ENCODE measurements at places on chromosomes 3 and 15.
A peak's percentile ranks its signal among the peaks of the same experiment; 100 is the strongest.

- no peak for DNase-seq
Measured at GRCh38 chr3:18379647-18380046, 45.5 kb downstream of the SATB1 start.

DNA sequence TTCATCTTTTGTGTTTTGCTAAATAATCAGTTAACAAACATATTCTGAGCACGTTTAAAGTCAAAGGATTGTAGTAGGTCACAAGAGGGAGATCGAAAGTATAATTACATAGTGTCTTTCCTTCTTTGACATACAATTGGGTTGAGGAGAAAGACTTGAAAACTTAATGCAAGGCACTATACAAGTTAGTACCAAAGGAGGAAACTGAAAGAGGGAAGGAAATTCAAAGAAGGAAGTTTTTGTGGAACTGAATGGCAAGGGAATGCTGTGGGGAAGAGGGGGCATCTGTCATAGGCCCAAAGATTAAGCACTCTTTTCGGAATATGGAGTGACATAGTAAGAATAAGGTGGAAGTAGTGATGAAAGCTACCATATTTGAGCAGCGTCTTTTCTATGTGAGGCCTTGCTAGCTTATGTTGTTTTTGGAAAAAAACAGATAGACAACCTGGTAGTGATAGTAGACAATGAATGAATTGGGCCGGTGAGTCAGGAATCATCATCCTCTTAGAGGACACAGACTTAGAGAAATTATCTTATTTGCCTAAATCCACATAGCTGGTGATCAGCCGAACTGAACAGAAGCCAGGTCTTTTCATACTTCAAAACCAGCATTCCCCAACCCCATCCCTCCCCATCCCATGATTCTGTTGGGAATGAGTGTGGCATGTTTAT is 10.2 kb downstream of the MBNL1 start:
- DNase-seq, result no peak

DNA sequence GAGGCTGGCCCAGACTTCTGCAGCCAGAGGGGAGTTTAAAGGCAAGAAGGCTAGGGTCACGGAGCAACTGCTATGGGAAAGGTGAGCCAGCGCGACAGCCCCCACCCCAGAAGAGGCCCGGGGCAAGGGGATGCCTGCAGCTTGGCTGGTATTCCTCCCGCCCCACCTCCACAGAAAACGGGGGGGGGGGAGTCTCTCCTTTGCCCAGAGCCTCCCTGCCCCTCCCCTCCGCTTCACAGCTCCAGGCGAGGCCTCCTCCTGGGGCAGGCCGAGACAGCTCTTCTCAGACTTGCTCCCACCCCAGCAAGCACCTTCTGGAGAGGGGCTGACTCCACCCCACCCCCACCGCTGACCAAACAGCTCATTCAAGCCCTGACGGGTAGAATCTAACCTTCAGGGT is 13.4 kb downstream of the ANP32A start:
- DNase-seq, result no peak

GRCh38 chr3:106699122-106699521 is 678.1 kb upstream of the CCDC54 start:
- DNase-seq, result no peak

DNA sequence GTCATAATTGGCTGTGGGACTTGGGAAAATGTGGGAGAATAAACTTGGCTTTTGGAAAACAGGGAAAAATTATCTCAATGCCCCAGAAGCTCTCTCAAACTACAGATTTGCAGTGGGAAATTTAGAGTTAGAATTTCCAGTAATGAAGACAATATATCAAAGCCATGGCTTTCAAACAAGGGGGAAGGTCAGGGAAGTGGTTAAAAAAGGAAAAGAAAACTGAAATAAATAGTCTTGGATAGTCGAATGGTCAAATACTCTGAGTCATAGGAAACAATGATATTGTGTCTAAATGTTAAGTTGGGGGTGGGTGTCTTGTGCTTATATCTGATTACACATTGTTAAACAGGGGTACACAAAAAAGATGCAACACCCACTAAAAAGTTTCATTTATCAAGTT is 272.4 kb upstream of the COL8A1 start:
- no peak for DNase-seq

- no peak for DNase-seq
Measured at GRCh38 chr15:68502398-68502901, 70.5 kb upstream of the ITGA11 start.

- no peak for DNase-seq
Measured at GRCh38 chr3:58355179-58355578, 22.5 kb downstream of the PXK start.

GRCh38 chr3:10986592-10986991 is 6.0 kb upstream of the SLC6A1 start:
- no peak for DNase-seq

DNA sequence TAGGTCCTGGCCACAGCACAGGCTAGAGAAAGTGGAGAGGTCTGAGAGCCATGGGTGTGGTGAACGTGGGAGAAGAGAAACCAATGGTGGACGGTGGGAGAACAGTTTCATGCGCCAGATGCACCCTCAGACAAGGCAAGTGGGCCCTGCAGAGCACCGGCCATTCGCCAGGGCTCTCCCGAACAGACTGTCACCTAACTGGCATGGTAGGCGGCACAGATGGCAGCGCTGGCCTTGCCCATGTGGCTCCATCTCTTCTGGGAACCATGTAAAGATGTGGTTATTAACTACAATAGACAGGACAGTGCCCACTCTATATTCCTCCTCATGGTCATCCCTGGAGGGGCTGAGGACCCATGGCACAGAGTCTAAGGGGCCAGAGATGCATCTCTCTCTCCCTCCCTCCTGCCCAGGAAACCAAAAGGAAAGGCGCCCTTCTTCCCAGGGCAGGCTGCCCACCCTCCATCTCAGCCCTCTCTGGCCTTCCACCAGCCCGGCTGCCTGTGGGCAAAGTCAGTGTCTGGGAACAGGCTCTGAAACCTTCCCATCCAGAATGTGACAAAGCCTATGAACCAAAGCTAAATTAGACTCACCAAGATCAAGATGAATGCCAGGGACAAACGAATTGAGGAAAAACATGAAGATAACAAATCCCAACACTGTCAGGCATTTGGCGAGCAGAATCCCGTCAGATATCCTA is 147.8 kb downstream of the OCA2 start:
- no peak for DNase-seq

- no peak for DNase-seq
Measured at GRCh38 chr15:100100926-100101325, 240.8 kb downstream of the ADAMTS17 start.

DNA sequence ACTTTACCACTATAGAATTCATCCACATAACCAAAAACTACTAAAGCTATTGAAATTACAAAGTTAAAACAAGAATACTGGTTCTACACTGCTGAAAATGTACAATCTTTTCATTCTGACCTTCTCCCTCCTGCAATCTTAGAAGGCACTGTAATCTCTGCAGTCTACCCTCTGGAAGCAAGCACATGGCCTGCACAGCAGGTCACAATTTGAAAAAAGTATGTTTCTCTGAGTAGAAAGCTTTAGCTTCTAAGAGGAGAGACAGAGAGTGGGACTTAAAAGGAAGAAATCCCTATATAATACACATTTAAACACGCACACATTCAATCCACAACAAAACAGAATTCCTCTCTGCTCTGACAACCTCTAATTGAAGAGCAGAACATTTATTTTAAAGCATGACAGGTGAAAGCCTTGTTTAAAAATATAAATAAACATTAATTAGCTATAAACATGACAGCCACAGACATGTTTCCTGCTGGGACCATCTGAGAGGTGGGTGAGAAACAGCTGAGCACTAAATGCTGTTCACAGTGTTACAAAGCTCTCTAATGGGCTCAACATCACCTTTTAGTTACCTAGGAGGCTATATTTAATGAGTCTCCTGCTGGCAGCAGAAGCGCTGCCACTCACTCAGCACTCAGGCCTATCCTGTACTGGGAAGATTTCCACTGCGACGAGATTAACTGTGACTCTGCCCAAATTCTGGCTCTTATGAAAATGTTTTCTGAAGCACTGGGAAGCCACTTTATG is 447.4 kb downstream of the AGBL1 start:
- no peak for DNase-seq

DNA sequence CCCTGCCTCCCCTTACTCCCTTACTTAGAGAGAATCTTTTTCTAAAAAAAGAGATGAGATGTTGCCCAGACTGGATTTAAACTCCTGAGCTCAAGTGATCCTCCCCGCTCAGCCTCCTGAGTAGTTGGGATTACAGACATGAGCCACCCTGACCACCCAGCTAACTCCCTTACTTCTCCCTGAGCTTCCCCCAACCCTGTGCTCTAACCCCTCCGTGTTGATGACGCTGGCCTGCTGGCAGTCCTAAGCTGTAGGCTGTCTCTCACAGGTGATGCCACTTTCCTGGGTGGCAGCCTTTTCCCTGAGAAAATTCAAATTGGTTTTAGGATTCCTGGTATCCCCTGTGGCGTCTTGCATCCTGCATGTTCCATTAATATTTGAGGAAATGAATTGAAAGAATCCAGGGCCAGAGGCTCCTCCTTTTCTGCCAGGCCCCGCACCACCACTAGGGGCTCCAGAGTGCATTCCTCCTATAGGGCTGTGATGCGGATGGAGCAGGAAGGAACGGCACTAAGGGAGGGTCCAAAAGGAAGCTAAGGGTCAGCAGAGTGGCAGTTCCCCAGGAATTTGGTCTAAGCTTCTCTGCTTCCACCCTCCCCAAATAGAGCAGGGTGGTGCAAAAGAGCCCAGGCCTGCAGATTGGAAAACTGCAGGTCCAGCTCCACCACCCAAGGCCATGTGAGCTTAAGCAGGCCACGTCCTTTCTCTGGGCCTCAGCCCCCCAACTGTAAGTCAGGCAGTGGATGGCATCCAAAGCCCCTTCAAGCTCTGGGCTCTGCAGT is 101.1 kb downstream of the DAPK2 start:
- no peak for DNase-seq

DNA sequence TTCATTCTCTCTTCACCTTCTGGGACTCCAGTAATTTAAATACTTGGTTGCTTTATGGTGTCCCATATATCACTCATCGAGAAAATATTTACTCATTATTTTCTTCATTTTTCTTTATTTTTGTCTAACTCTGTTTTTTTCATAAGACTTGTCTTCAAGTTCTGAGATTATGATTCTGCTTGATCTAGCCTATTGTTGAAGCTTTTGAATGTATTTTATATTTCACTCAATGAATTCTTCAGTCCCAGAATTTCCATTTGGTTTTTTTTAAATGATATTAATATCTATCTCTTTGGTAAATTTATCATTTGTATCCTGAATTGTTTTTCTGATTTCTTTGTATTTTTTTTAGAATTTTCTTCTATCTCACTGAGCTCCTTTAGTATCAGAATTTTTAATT is 117.0 kb downstream of the LRRK1 start:
- DNase-seq, result no peak

GRCh38 chr15:101500865-101501551 is 11.5 kb upstream of the PCSK6 start:
- DNase-seq, result no peak

DNA sequence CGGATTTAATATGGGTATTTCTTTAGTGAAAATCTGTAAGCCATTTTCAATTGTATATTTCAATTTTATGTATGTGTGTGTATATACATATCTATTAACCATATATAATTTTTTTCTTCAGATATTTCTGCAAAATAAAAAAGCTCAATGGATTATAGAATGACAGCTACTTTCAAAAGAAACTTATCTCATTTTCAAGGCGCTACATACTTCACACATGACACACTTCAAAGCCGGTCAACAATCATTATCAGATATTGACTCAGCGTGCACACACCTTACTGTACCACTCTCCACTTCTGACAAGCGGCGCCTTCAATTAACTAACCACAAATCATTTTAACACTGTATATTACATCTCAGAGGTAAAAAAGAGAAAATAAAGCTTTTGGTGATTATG is 39.6 kb downstream of the ATP13A3 start:
- DNase-seq, result no peak

- no peak for DNase-seq
Measured at GRCh38 chr3:95750097-95750496, 1064.3 kb upstream of the EPHA6 start.

GRCh38 chr3:197135212-197135611 is 105.6 kb upstream of the MELTF start:
- no peak for DNase-seq

DNA sequence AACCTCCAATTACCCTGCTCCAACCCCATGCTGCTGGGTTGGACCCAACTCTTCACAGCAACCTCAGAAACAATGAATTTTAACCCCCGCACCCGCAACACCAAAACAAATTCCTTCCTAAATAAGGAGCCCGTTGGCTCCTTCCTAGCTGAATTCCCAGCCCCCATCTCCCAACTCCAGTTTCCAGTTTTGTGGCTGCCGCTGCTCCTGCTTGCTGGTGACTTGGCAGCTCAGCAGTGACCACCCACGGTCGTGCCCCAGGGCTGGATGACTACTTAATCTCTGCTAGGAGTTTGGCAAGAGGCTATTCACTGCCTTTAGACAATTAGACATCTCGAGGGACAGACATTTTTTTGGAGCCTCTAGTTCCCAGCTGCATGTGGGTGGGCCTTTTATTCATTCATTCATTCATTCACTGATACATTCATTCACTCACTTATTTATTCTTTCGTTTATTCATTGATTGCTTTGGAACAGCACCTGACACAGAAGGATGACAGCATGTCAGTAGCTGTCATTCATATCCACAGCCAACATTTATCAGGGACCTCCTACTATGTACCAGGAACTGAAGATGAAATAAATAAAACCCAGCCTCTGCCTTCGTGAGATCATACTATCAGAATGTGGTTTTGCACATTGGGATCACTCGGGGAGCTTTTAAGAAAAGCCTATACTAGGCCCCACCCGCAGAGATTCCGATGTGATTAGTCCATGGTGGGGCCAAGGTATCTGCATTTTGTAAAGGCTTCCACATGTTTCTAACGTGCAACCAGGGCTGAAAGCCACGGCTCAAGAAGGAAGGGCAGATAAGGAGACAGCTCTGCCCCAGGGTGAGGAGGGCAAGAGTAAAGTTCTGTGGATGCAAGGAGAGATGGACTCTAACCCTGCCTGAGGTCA is 256.5 kb downstream of the SHQ1 start:
- DNase-seq, result peak; percentile 89

DNA sequence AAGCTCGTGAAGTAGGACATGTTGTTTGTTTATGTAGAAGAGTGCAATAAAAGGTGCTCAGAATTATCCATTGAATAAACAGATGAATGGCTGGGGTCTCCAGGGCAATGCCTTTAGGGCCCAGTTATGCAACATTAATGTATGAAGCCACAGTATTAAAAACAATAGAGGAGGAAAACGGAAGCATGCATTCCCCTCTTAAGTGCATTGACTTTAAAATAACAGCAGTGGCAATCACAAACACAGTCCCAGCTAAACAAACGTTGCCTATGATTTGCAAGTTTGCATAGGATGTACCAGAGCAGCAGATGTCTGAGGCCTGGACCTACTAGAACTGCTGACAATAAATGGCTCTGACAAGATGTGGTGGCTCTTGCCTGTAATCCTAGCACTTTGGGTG is 60.6 kb upstream of the GCNT3 start:
- no peak for DNase-seq

Measured in AG09319 (cell line).